ENCODE measurements at places on chromosomes 1 and 21.
A peak's percentile ranks its signal among the peaks of the same experiment; 100 is the strongest.

- DNase-seq, result no peak
Observed at GRCh38 chr21:35333831-35334618, 284.9 kb upstream of the RUNX1 start.

DNA sequence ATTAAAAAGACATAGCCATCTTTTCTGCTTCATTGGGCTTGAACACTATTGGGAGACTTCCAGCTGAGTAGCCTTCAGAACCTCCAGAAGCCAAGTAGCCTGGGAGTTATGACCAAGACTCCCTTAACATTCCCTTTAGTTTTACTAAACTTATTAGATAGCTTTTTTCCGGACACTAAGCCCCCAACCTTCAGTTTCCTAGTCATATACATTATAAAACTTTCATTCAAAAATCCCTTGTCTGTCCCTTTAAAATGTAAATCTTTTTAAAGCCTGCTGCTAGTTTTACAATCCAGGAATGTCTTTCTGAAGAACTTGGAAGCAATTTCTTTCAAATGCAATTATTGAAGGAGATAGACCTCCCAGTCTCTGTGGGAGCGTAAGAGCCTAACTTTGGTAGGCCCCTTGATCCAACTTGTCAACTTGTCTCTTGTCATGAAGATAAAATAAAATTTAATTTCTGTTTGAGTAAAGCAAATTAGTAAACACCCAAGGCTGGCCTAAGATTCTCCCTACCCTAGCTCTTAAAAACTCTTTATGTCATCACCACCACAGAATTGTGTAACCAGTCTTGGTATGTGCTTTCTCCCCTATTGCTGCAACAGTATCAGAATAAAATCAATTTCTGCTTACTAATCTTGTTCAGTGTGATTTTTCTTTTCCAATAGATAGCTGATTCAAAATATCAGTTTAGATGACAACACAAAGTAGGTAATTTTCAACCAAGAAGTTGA is 796.2 kb downstream of the PLA2G4A start:
- no peak for DNase-seq

DNA sequence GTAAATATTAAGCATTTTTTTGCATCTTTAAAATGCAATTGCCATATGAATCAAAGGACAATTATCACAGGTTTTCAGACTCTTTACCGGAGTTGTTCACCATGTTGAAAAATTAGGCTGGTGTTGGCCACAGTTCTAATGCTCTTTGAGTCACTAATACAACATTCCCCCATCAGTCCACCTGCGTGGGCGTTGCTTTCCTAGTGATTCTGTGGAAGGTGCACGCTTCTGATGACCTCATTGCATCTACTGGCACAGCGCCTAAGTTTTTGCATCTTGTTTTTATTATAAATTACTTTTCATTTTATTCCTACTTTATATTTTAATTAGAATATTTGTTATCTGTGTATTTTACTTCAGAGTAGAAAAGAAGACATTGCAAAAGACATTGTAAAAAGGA is 4.7 kb upstream of the F5 start:
- DNase-seq, result no peak

DNA sequence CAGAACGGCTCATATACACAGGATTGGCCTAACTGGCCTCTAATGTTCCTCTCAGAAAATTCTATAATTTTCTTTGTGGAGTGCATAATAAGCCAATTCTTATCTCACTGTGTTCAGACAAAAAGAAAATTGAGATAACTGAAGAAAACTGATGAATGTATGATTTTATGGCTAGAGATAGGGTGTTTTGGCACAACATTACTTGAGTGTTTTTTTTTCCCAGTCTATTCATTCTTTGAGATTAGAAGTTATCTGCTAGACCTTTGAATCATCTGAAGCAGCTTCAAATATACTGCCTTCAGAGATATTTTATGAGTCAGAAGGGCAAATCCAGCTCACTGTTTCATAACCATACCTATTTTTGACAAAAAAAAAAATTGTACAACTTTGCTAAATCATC is 85.6 kb downstream of the VAV3 start:
- DNase-seq, result no peak

GRCh38 chr1:64745986-64746940 is 1.4 kb downstream of the RAVER2 start:
- peak; percentile 38 for DNase-seq

GRCh38 chr21:35645991-35646390 is 414.3 kb downstream of the SETD4 start:
- DNase-seq, result no peak

- DNase-seq, result no peak
Observed at GRCh38 chr1:93411000-93411399, 36.9 kb upstream of the FNBP1L start.

DNA sequence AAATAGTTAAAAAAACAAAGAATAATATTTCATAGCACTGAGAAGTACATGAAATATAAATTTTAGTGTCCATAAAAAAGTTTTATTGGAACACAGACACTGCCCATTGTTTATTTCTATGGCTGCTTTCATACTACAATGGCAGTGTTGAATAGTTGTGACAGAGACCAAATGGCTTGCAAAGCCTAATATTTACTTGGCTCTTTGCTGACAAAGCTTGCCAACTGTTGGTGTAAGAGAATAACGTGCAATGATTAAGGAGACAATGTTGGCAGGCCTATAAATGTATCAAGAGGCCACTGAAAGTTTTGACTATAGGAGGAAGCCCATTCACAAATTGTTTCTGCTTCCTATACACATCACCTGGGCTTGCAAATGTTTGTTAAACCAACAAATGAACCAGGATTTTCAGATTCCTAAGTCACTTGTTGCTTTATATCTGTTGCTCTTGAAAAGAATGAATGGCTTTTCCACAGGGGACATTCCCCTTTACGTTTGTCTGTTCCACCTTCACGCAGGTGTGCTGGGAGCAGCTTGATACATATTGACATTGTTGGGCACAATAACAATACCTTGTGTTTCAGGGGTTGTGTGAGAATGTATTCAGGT is 5.5 kb upstream of the ST6GALNAC3 start:
- no peak for DNase-seq

DNA sequence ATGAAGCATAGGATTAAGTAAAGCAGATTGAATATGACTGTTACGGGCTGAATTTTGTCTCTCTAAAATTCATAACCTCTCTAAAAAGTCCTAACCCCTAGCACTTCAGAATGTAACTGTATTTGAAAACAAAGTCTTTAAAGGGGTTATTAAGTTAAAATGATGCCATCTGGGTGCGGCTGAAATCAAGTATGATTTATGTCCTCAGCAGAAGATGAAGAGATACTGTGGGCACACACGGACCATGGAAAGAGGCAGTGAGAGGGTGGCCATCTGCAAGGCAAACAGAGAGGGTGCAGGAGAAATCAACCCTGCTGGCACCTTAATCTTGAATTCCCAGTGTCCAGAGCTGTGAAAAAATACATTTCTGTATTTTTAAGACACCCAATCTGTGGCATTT is 3.8 kb upstream of the USP25 start:
- DNase-seq, result no peak

DNA sequence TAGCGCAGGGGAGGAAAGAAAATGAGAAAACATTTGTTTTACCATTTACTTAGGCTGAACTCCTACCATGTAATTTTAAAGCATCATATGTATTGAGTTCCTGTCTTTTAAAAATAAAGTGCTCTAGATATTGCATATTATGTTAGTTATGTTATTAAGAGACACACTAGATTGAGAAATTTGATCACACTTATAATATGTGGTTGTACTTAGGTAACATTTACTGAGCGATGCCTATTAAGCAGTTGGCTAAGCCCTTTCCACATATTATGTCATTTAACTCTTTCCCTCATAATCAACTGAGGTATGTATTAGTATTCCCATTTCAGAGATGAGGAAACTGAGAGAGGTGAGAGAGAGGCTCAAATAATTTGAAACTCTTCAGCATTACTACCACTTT is 4.5 kb upstream of the LRRC8D start:
- DNase-seq, result no peak

GRCh38 chr1:81827942-81828341 is 27.2 kb downstream of the ADGRL2 start:
- no peak for DNase-seq

DNA sequence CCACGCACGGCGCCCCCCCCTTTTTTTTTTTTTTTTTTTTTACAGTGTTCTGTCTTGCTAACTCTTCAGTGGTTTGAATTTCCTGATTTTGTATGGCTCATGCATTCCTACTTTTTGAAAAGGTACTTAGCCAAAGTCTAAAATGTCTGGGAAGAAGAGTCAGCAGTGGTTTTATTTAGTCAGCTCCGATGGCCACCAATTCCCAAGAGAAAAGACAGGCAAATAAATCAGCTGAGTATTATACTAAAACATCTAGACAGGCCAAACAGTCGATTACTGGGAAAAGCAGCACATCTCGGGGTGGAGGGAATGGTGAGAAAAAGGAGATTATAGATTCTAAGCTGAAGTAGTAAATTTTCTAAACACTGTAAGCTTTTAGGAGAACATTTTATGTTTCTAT is 192.5 kb upstream of the ZRANB2 start:
- no peak for DNase-seq

DNA sequence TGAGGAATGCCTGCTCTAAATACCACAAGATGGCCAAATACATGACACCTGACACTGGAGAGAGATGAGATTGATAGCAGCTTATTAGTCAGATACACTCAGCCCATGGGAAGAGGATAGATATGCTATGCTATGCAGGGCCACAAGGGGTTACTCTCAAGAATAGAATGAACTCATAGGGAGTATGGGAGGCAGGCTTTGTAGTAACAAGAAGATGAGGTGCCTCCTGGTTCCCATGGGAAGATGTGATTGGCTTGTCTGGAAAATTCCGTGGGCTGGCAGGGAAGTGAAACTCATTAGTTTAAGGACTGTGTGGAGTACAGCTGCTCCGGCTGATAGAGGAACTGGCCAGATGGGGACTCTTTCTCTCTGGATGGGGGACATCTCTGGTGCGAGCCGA is 16.5 kb downstream of the CCDC30 start:
- DNase-seq, result no peak

- no peak for DNase-seq
Observed at GRCh38 chr1:89725011-89725370, 92.1 kb downstream of the LRRC8C start.

GRCh38 chr1:193979219-193979618 is 792.8 kb upstream of the B3GALT2 start:
- no peak for DNase-seq

DNA sequence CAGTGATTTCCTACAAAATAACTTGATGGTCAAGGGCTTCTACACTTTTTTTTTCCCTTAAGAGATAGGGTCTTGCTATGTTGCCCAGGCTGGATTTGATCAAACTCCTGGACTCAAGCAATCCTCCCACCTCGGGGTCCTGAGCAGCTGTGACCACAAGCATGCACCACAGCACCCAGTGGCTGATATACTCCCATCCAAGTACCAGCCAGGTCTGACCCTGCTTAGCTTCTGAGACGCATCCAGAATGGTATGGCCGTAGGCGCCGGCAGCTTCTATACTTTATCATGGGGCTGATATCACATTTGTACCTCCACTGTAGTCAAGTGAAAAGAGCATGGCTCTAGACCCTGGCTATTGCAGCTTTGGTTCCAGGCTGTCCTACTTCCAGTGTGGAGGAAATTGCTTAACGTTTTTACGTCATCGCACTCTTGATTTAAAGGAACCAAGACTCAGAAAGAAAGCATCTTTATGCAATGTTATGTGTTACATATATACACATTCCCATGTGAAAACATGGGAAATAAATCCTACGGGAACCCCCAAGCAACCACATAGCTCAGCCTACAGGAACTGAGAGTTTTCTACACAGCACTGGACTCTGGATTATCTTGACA is 39.5 kb downstream of the PDPN start:
- no peak for DNase-seq

- no peak for DNase-seq
Observed at GRCh38 chr1:210293171-210293607, 35.5 kb upstream of the HHAT start.

- DNase-seq, result no peak
Observed at GRCh38 chr1:41536361-41536802, 51.9 kb upstream of the EDN2 start.

GRCh38 chr1:31981456-31981839 is 32.2 kb upstream of the KHDRBS1 start:
- no peak for DNase-seq

DNA sequence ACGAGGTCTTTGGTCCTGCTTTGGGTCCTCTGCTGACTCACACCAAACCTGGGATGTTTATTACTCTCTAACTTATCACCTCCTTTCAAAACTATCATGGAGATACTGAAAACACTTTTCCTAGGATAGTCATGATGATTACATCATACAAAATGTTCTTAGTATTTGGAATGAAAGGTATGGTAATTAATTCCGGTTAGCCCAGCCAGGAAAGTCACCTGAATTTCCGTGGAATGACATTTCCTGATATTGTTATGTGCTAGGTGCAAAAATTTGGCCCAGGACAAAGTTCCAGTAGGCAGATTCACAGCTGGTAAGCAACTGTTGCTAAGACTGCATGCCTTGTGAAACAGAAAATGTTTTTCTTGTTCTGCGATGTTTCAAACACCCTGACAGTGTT is 203.4 kb downstream of the ZNF648 start:
- no peak for DNase-seq
